NCI-H1436 (cell line): ENCODE measurements at places on chromosomes 16 and 17.
A peak's percentile ranks its signal among the peaks of the same experiment; 100 is the strongest.

DNA sequence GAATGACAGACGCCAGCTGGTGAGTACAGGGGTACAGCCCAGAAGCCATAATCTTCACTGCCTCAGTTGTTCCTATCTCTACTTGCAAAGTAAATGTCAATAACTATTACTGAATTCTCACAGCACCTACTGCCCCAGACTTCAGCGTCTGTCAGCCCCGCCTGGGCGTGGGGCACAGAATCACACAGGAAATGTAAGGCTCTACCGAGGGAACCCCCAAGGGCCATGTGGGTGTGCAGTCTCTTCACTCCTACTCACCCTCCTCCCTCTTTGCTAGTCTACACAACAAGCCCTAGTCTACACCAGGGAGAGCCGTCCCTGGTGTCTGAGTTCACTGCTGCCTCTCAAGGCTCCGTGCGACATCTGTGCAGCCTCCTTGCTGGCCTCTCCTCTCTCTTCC lies 4.5 kb downstream of the NPTX1 start:
- no peak for DNase-seq

- peak; percentile 87 for DNase-seq
Measured at GRCh38 chr17:39197380-39198185, at the start of gene CACNB1. CACNB1 (minus strand) TSS chr17:39197669; CDS start chr17:39197495, 174 bp downstream.

GRCh38 chr16:69508033-69508755 lies 57.6 kb upstream of the NFAT5 start:
- no peak for DNase-seq

DNA sequence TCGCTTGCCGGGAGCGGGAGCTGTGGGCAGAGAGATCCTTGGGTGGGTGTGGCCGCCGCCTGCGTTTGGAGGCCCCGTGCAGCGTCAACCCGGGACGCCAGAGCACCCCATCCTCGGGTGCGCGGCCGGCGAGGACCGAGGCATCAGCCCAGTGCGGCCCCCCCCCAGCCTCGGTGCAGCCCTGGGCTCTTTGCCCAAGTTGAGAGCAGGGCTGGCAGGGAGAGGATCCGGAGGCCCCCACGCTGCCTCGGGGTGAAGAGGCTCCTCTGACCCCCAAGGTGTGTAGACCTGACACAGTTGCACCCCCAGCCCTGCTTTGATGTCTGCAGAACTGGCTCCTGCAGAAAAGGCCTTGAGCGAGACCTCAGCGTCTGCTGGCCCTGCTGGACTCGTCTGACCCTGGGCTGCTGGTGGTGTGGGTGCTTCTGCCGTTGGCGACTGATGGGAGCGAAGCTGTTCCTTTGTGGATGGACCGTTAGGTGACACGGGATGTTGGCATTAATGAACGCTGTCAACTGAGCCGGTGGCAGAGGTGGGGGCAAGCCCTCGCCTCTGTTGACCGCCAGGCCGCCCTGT lies 8.0 kb downstream of the CACNA1H start:
- DNase-seq, result no peak

GRCh38 chr16:23131436-23131835 lies 17.8 kb downstream of the USP31 start:
- no peak for DNase-seq

DNA sequence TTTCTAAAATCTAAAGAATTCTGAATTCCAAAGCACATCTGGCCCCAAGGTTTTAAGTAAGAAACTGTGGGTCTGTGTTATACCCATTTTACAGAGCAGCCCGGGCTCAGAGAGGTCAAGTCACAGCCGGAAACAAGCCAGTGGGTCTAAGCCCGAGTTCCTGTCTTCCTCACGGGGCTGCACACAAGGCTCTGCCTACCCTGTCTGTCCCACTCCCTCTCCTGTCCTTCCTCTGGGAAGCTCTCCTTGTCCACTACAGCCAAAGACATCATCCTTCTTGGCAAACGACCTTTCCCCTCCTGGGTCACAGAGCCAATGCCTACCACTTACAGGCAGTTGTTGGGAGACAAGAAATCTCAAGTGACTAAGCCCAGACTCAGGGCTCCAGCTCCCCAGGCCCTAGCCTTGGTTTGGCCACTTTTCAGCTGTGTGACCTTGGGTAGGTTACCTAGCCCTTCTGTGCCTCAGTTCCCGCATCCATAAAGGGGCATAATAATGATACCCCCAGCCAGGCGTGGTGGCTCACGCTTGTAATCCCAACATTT lies 55.6 kb upstream of the MAP3K14 start:
- DNase-seq, result no peak

- DNase-seq, result peak; percentile 46
Measured at GRCh38 chr17:35117984-35118383, 1.7 kb downstream of the RAD51D start.

GRCh38 chr16:80738521-80738920 lies 65.9 kb downstream of the CDYL2 start:
- DNase-seq, result no peak
